ENCODE measurements at places on chromosomes 4 and X.

GRCh38 chrX:121160987-121161386, 113.6 kb downstream of the GLUD2 start:
- peak; percentile 21 for DNase-seq

GRCh38 chrX:56366901-56367300, 134.7 kb downstream of the KLF8 start:
- DNase-seq: no peak

DNA sequence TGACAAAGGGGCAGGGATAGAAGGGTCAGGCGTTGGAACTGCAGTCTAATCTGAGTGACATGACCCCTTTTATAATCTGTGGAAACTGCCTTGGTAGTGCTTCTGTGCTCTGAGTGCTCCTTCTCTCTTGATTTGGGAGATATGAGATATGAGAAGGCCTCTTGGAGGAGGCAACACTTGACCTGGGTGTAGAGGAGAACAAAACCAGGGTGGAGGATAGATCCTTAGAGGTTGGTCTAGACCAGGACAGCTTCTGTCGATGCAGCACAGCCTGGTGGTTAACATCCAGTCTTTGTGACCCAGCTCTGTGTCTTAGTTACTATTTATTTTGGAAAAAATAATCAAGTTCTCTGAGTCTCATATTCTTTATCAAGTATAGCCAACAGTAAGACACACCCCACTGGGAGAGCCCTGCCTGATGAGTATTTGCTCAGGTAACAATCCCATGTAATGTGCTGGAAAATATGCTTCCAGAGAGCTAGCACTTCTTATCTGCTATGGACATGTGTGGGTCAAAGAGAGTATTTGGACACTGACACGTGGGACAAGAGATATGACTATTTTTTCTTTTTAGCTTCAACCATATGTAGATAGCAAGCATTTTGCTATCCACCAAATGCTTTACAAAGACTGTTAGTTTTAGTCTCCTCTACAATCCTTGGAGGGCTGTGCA, 9.1 kb downstream of the USP51 start:
- DNase-seq: no peak

GRCh38 chr4:17260166-17260907, 251.6 kb downstream of the QDPR start:
- DNase-seq: no peak

- DNase-seq: no peak
These were observed 2266.9 kb downstream of the PCDH7 start for GRCh38 chr4:32987111-32987510.

Data from skeletal muscle cell (primary cell).